OCI-LY7 (cell line): ENCODE measurements at places on chromosomes 1 and 21.

- no peak for DNase-seq
Measured at GRCh38 chr1:148363439-148363810, 119.7 kb downstream of the PPIAL4G start.

GRCh38 chr1:205543351-205544301 is 39.2 kb downstream of the CDK18 start:
- DNase-seq, result no peak

- DNase-seq, result no peak
Measured at GRCh38 chr1:30892671-30893073, 15.9 kb downstream of the SDC3 start.

DNA sequence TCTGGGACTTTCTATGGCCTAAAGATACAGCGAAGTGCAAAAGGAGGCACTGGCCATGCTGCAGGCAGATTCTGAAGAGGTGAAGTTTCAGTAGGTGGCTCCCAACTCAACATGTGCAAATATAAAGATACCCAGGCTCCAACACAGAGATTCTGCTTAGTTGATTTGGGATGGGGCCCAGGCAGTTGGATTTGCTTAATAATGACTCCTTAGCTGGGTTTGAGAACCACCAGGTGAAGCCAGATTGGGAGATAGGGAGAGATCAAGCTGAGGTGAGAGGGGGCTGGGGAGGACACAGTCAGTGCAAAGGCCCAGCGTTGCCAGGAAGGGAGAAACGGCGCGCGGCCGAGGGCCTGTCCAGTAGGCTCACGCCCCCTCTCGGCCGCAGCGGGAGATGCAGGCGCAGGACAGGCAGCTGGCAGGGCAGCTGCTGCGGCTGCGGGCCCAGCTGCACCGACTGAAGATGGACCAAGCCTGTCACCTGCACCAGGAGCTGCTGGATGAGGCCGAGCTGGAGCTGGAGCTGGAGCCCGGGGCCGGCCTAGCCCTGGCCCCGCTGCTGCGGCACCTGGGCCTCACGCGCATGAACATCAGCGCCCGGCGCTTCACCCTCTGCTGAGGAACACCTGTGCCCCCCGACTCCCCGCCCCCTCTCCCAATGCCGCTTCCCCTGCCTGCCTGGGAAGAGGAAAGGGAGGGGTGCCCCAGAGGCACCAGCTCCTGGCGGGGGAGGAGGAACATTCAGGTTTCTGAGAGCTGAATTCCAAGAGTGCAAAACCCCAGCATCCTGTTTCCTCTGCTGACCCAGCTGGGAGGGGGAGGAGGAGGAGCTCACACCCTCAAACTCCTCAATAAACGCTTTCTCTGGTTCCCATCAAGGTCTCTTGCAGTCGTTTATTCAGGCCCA is 1.2 kb downstream of the FAM167B start:
- peak; percentile 89 for DNase-seq
